ENCODE measurements at places on chromosomes 3 and 15.

DNA sequence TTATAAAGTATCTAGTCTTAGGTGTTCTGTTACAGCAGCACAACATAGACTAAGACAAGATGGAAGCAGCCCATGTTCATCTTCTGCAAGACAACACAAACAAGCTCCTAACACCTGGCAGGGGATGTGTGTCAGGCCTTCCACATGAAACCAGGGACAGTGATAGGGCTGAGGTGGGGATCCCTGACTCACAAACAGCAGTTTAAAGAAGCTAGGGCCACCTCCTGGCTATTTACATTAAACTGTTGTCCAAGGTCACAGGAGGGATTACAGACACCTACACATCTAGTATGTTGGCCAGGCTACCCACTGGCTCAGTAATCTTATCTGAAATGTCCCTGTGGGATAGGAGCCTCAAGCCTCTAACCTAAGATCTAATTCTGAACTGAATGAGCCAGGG, 211.3 kb downstream of the MINAR1 start:
- no peak for DNase-seq

DNA sequence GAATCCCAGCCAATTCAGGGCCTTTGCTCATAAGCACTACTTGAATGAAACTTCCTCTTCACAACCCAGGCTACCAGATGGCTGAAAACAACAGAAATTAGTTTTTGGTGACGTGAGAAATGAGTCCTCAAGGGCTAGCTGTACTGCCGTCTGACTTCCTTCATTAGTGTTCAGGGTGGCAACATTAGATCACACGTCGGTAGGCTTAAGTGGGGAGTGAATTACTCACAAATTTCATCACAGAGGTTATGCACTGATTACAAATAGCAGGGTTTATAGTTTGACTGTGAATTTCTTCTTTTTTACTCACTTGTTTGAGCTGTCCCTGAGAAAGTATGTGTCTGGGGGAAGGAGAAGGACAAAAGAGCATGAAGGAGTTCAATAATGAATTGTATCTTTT, 397.2 kb downstream of the GAP43 start:
- DNase-seq: no peak

GRCh38 chr15:82855286-82856100, 46.1 kb downstream of the WHAMM start:
- DNase-seq: no peak

DNA sequence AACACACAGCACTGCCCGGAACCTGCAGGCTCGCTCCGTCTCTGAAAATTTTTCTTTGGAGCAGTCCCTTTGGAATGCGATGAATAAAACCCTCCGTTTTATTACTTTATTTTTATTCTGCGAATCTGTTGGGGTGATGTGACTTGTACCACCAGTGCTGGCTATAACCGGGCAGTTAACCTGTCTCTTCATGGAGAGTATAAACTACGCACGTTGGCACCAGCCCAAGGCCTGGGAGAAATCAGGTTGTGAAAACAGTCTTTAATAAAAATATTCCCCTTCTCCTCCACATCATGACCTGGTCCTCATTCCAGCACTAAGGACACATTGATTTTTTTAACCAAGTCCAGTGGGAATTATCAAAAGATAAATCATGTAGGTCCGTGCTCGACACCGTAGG, 116.8 kb downstream of the WNT5A start:
- no peak for DNase-seq

DNA sequence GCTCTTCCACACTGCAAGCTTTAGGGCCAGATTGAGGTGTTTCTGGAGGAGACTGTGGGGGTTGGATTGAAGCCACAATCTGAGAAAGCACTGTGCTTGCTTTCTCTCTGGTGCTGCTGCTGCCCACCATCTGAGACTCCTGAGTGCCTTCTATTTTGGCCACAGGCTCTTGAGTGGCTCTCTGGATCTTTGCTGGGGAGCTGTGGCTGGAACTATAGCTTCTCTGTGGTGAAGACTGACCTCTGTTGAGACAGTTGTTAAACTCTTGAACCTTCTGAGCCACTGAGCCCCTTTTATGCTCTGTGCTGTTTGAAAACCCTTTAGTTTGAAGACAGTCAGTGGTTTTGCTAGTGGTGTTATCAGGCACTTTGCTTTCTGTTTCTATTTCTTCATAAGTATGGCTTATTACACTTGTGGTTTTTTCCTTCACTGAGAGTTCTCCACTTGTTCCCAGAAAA, 108.7 kb upstream of the TSPAN3 start:
- DNase-seq: no peak

DNA sequence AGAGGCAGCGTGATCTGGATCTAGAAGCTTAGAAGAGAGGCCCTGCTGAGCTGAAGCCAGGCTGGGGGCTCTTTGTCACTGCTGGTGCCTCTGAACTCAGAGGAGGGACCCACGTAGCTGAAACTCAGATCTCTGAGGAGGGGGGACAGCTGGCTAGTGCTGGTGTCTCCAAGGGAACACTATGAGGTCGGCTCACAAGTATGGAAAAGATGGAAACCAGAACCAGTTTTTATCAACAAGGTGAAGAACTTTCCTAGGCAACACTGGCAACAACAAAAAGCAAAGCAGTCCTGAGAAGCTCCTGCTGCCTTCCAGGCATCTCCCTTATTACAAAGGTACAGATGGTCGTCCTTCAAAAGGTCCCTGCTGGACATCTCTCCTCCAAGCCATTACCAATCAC, 27.0 kb upstream of the FSTL1 start:
- DNase-seq: no peak

DNA sequence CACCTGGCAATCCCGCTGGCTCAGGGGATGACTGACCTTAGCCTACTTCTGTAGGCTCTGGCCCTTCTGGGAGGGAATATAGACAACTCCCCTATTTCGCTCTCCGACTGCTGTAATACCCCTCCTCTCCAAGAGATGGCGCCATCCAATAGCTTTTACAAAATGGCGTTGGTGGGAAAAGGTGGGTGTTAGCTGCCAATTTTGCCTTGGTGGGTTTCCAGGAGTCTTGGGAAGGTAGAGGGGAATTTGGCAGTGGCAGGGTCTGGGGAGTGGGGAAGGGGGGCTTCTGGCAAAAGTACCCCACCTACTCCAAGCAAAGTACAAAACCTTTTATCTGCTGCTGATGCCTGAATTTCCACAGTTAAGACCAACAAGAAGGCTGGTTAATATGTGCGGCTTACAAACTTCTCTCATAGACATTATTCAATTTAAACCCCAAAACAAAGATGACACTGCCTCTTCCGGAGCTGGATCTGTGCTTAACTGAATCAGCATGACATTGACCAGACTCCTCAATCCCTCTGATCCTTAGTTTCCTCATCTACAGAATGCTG, 62.1 kb downstream of the RASGRF1 start:
- no peak for DNase-seq

DNA sequence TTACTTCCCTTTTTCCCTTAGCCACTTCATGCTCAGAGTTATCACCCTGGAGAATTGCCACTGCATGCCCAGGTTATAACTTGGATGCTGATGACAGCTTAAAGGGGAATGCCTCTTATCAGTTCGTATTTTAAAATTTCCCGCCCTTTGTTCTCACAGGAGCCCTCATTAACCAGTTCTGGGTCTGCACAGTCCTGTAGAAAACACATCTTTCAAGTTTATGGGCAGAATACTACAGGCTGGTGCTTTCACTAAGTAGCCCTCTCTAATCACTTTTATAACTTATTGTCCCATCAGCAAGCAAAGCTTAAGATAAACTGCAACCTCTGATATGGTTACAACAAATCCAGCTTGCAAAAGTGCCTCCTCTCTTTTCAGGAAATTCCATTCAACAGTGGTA, 587.3 kb upstream of the UBE2E2 start:
- no peak for DNase-seq

DNA sequence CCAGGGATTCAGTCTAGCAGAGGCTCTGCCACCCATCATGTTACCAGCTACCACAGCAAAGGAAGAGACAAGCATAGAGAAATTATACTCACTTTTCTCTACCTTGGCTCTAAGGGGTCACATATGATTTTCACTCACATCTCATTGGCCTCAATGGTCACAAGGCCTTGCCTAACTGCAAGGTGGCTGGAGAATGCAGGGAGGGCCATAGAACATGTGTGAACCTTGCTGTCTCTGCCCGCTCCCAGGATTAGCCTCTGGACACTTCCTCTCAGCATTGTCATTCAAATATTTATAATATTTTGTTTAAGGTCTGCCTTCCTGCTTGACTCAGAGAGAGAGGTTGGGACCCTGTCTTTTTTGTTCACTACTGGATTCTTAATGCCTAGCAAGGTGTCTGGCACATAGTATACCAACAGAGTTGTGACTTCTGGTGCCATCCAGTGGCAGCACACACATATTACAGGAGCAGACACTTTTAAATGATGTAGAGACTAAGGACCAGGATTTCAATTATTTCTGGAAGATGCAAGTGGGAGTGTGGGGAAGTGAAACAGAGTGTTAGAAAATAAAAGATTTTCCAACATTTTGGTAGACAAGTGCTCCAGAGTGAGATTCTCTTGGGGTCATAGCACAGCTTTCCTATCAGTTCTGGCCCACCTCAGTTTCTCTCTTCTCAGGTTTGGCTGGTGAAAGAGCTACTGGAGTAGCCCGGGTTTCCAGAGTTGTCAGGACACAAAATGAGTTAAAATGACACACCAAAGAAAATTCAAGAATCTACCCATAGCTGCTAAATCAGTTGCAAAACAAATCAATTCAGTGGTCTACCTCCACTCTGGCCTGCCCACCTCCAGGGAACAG, 119.0 kb upstream of the RASGRP1 start:
- no peak for DNase-seq

- no peak for DNase-seq
These were observed 63.7 kb downstream of the SRGAP3 start for GRCh38 chr3:9185701-9186100.

DNA sequence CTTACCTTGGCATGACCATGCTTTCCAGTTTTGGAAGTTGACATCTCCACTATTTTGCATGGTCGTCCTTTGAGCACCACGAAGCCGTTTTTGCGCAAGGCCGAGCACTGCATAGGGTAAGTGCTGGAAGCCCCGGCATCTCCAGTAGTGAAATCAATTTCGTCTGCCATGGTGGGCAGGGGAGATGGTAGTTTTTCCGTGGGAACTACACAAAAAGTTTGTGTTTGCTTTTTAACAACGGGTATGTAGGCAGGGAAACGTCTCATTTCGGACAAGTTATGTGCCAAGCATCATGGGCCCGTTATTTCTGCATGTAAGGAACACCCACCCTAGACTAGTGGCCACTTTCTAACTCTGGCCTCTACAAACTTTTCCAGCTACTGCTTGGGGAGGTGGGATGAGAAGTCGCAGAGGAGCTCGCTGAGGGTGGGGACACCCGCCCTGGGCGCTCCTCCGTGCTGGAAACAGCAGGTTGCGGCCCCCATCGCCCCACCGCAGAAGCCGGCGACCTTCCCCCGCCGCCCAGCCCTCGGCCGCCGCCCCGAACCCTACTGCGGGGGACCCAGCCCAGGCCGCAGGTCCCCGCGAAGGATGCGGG, 701 bp downstream of the EIF5A2 start:
- no peak for DNase-seq

DNA sequence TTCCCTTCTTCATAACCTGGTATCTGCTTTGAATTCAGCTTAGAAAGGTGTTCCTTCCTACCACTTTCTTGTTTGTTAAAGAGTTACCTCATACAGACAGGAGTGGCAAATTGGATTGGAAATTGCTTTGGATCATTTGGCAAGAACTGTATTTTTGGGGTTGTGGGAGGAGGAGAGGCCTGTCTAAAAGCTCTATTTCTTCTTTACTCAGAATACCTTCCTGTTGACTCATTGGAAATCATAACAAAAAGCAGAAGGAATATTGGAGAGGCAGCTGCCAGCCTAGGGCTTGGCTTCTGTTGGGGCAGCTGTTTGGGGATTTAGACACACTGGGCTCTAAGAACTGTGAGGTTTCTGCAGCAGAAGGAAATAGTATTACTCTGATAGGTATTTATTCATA, 14.2 kb downstream of the IQGAP1 start:
- no peak for DNase-seq

- DNase-seq: no peak
These were observed 101.5 kb downstream of the FBLN2 start for GRCh38 chr3:13650210-13651056.

- DNase-seq: no peak
These were observed 328.4 kb upstream of the DPH6 start for GRCh38 chr15:35874260-35874905.

DNA sequence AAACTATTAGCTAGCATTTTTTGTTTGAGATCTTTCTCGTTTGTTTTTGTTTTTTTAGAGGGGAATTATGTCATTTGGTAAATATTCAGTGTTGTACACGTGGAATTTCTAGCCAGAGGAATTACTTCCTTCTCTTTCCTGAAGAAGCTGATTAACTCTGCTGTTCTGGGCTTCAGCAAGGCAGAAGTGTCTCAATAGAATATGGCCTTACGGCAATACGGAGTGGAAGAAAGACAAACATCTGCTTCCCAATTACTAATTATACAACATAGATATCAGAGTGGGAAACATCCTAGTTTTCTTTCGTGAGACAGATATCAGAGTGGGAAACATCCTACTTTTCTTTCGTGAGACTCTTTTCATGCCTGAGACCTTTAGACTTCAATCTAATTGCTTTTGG, 11.9 kb downstream of the P3H2 start:
- DNase-seq: no peak

DNA sequence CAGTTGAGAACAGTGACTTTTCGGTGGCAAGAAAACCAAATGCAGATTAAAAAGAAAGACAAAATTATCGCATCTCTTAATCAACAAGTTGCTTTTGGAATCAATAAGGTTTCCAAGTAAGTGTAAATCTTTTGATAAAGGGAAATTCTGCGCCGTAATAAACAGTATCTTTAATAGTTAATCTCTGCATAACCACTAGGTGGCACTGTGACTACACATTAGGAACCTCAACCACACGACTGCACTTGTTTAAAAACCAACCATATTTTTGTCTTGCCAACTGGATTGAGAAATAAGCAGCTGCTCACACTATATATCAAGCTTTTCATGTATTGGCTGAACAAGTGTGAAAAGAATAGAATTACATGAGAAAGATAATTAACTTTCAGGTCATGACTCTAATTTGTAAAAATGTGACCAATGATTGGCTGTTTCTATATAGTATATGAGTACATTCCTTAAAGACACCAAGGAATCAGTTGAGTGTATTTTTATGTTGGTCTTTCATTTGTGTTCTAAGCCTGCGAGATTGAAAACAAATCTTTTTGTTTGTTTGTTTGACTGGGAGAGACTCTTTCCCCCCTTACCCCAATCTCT, 72.7 kb downstream of the DZIP3 start:
- DNase-seq: peak; percentile 54

GRCh38 chr3:180253283-180253682, 216.5 kb upstream of the PEX5L start:
- DNase-seq: no peak

- no peak for DNase-seq
These were observed 208.5 kb downstream of the LPP start for GRCh38 chr3:188362405-188362831.

All from SIG-M5 (cell line).